Stimulated activated CD4-positive, alpha-beta T cell treated with anti-CD3 and anti-CD28 coated beads, TNF-alpha, amount 100 ng/mL, for 4 hours (primary cell): ENCODE measurements at places on chromosomes 5 and 9.

DNA sequence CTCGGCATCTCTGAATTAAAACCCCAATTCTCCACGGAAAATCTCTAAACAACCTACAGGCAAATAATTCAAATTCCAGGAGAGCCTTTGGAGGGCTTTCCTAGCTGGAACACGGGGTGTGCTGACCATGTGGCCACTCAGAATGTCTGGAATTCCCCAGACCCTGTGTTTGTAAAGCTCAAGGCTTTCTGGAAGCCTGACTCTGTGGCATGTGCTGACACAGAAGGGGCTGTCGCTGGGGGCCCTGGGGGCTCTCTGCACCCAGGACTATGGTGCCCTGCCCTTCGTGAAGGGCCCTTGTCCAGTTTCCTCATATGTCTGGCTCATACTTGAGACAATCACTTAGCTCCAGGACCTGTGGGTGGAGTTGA lies 29.0 kb upstream of the BOD1 start:
- no peak for DNase-seq

DNA sequence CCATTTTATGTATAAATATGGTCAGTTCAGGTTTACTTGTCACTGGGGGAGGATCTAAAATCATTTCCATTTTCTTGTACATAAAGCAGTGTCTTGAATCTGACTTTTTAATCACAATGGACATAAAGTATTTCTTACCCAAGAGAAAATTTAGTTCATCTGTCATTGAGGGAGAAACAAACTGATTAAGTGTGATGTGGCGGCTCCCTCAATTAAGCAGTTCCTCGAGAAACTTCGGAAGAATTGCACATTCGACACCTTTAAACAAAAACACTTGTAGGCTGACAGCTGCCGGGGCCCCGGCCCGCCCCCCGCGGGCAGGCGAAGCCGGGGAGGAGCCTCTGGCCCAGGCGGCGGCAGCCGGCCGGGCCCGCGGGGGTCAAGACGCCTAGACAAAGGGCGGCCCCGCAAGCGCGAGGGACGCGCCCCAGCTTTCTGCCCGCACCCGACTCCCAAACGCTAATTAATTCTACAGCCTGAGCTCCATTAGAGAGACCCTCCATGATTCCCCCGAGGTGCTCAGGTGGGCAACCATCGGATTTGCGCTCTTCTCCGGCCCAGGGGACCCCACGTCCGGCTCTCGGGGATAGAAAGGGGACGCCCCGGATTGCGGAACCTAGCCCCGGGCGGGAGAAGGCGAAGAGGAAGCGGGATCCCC lies 750 bp downstream of the TRIM36 start:
- DNase-seq = no peak

GRCh38 chr9:73093016-73093739 lies 58.5 kb upstream of the ANXA1 start:
- DNase-seq = no peak

DNA sequence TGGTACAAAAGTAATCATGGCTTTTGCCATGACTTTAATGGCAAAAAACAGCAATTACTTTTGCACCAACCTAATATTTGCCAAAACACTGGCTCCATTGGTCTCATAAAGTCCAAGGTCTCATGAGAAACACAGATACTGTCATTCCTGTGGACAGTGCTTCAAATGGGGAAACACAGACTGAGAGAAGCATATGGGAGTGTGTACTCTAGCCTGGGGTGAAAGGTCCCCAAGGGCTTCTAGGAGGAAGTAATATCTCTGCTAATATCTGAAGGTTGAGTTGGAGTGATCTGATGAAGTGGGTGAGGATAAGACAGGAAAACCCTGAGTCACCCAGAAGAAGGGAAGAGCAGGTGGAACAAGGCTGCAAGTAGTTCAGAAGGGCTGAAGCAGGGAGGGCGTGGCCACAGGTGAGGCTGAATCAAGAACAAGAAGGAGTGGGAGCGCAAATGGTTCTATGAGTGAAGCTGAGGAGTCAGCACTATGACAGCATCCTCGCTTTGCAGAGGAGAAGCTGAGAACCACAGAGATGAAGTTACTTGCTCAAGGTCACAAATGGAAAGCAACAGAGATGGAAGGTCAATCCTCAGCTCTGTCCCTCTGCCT lies 164.1 kb downstream of the ASTN2 start:
- DNase-seq = no peak

DNA sequence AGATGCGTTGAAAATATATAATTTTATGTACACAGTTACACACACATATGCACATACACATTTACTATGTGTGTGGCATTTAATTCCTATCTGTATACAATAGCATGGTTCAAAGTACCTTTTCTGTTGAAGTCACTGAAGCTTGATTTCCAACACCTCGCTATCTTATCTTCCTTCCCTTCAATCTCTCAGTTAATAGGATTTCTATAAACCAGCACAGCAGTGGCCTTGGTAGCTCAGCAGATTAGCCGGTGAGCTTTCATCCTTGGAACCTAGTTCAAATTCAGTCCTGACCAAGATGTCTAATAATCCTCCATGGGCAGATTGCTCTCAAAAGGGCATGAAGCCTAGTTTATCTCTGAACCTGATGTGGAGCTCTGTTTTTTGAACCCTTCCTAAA lies 2389.5 kb downstream of the MAT2B start:
- DNase-seq = no peak

GRCh38 chr5:1561402-1561929 lies 37.7 kb upstream of the LPCAT1 start:
- no peak for DNase-seq

- DNase-seq = no peak
These were observed 25.3 kb upstream of the CXCL14 start for GRCh38 chr5:135604056-135604455.

DNA sequence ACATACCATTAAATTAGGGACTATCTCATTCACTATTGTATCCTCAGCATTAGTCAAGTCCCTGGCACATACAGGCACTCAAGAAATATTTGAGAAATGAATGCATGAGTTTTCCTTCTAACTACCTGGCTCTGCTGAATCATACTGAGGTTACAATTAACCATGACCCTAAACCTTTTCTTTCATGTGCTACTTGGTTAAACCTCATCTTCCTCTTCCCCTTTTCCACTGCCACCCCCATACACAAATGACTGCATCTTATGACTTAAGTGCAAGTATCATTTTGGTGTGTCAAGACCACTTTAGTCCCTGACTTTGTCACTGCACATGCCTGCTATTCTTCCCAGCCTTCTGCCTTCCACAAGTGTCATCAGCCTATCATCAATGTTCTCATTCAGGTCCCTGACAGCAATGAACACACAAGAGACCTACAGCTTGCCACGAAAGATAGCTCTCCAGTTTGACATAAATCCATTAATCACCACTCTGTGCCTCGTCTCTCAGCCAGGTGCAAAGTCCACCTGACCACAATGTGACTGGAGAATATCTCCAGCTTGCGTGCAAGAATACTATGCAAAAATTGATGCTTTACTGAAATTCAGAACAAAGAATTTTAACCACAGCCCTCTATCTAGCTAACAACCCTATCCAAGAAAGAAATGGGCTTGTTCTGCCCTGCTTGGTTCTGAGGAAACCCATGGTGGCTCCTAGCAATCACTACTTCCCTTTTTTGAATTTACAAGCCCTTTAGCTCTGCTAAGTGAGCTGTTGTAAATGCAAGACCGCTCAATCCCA lies 74.5 kb downstream of the MAPKAP1 start:
- DNase-seq = no peak

- DNase-seq = no peak
These were observed 33.2 kb upstream of the TRIM36 start for GRCh38 chr5:115202952-115203351.

GRCh38 chr9:98708933-98709911 lies at the start of gene GABBR2:
Gene GABBR2 (minus strand): TSS chr9:98708935. CDS start chr9:98708737, 198 bp downstream.
- no peak for DNase-seq

GRCh38 chr5:84688566-84688965 lies 303.9 kb upstream of the EDIL3 start:
- no peak for DNase-seq

GRCh38 chr9:131310833-131311554 lies 21.5 kb downstream of the PLPP7 start:
- DNase-seq = peak; percentile 5

DNA sequence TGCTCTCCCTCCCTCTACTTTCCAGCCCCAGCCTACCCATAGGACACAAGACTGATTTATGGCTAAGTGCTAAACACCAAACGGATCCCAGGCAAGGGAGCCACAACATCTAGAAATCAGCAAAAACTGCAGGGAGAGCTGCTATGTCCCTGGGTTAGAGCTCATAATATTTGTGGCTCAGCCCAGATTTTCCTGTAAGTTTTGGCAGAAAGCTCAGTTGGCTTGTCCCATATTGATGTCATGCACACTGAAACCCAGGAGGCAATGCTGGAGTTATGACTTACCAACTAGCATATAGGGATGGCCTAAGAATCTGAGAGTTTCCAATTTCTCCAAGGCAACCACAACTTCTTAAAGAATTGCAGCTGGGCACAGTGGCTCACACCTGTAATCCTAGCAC lies 44.7 kb upstream of the MYOT start:
- DNase-seq = no peak

DNA sequence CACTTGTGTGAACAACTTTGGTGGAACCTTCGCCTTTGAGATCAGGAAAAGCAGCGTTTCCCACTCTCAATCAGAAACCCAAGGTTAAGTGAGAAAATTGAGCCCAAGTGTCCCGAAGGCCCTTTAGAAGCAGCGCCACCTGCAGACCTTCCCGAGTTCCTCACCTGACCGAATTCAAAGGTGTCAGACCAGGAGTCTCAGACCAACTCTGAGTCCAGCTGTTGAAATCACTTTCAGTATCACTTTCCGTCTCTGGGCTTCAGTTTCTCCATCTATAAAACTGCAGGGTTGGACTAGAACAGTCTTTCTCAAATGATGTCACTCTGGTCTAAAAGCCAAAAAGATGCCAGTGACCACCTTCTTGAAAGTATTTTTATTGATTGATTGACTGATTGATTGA lies 31.7 kb upstream of the GRHPR start:
- no peak for DNase-seq

DNA sequence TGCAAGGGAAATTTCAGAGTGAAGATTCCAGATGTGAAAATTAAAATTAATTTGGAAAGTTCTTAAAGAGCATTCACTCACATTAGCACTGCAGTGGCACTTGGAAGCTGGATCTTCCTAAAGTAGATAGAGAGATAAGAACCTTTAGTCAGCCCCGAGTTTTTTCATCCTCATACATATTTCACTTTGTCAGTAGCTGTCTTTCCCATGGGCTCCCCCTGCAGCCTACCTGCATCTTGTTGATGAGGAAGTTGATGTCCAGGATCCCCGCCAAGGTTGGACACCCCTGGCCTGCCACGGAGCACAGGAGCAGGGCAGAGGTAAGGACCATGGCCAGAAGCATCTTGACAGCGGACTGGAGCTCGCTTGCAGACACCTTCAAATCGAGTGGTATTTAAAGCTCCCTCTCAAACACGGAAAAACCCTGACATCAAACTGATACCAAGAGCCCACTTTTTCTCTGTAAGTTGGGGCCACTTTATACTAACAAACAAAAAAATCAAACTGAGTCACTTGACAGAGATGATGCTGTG lies at the start of gene IL9:
TSS of gene IL9 (minus strand) at position 368 of the 533 bp plus-strand sequence. CDS start at position 343, 25 bp downstream.
- no peak for DNase-seq

GRCh38 chr5:141623186-141623585 lies 4.4 kb upstream of the DIAPH1 start:
- DNase-seq = no peak

DNA sequence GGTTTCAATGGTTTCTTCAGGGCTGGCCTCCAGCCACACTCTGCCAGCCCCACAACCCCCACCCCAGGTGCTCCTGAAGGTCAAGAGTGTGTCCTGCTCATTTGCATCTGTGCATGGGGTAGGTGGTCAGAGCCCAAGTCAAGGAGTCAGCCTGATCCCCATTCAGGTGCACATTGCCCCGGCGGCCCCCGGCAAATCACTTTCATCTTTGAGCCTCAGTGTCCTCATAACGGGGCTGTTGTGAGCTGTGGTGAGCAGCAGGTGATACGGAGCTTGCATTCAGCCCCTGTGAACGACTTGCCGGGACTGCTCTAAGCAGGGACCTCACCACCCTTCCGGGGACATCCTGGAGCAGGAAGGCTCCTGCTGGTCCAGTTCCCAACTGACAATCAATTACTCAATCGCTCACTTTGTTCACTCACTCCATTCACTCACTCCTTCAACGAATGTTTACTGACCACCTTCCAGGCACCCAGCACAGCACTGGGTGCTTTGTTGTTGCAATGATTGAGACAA lies 93.2 kb upstream of the CPEB4 start:
- no peak for DNase-seq

DNA sequence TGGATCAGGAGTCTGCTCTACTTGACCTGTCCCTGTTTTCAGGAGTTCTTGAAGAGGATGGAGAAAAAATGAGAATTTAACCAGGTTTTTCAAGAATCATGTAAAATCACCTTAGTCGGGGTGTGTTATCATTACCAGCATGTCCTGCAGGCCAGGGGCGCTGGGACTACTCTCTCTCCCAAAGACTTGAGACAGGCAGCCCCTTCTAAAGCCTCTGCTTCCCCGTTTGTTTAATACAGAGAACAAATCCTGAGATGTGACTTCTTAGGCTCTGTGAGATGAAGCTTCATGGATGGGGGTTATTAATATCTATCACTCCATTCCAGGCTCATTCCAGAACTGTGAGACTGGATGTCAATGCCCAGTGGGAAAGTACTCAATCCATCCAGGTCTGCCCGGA lies 3.0 kb downstream of the PAX5 start:
- no peak for DNase-seq

DNA sequence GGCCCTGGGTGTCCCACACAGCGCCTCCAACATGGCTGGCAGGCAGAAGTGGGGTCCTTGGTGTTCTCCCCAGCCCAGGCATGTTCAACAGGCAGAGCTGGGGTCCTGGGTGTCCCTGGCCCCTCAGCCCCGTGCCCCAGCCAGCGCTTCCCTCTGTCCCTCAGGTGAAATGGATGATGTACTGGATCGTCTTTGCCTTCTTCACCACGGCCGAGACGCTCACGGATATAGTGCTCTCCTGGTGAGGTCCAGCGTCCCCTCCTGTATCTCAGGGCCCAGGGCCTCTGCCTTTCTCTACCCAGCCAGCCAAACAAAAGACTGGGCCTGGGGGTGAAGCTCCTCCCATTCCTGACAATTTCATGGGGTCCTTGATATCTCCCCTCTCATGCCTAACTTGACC lies 2.4 kb downstream of the REEP2 start:
- no peak for DNase-seq

DNA sequence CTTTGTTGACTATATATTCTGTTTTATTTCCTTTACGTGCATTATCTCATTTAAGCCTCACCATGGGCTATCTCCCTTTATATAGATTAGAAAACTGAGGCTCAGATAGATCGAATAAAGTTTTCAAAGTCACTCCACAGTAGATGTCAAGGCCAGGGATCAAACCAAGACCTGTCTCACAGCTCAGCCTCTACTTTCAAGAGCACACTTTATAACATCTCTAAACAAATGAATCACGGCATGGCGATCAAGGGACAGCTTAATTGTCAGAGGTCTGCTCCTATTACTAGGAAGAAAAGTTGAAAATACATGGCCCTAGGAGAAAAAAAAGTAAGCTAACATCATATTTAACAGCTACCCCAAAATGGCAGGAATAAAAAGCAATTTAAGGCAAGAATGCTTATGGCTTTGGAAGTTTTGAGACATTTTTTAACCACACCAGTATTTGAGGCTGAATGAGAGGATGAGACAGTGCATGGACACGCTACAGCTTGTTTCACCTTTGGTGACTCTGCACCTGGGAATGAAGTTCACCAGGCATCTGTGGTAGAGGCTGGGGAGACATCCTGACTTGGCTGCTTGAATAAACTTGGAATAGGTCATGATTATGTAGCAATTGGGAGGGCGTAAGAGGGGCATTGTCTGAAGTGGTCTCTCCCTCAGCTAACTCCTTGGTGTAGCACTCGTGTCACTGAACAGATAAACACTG lies 486.8 kb upstream of the WWC1 start:
- no peak for DNase-seq

- DNase-seq = no peak
These were observed 801.9 kb upstream of the ACO1 start for GRCh38 chr9:31582561-31582960.

- no peak for DNase-seq
These were observed 176.6 kb upstream of the FREM1 start for GRCh38 chr9:15086778-15087324.
